ENCODE measurements at places on chromosomes 11 and 22.

- DNase-seq, result peak; percentile 39
Observed at GRCh38 chr11:45252134-45252856, 33.8 kb downstream of the SYT13 start.

DNA sequence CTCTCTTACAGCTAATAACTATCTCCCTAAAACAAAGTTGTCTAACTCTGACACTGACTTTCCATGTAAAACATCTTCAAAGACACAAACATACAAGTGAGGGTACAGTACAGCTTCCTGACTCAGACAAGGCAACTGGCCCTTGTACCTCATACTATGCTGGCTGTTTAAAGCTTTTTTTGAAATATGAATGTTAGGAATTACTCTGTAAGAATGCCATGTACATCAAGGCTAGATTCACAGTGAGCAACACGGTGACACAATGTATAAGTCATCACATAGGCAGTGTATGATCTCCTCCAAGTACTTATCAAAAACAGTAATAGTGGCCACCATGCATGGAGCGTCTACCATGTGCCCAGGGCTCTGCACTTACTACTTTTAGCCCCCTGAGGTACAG lies 28.6 kb downstream of the ALG8 start:
- no peak for DNase-seq

GRCh38 chr11:63855975-63856374 lies 17.1 kb downstream of the MARK2 start:
- no peak for DNase-seq

- no peak for DNase-seq
Observed at GRCh38 chr22:37218771-37219411, 6.6 kb upstream of the SSTR3 start.

- DNase-seq, result no peak
Observed at GRCh38 chr11:47995360-47995769, 15.0 kb downstream of the PTPRJ start.
